ENCODE measurements at places on chromosomes 1 and 21.

DNA sequence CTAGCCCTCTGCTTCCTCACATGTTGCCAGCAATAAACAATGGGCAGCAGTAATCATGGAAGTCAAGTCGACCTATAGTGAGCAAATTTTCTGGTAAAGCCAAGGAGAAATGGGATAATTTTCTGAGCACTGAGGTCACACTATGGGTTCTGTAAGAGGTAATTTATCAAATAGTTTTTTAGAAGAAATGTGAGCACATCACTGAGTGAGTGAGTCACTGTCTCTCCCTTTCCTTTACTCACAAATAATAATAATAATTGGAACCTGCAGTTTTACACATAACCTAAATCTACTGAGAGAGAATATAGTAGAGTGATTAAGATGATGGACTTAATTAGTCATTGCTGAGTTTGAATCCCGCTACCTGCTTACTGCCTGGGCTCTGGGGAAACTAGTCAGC, 23.6 kb downstream of the SLC35F3 start:
- no peak for DNase-seq

DNA sequence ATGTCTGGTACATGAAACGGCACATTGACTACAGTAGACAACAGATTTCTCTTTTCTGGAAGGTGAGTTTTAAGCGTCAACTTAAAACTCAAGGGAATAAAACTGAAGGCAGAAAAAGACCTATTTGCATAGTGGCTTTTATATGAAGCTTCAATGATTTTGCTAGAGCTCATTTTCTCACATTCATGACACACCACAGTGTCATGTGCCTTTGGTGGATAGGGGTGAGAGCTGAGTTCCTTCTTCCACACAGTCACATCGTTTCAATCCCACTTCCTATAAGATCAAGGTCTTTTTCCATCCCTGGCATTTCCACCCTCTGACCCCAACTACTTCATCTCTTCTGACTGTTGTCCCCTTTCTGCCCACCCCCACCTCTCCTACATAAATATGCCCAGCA, 31.0 kb downstream of the IL12RB2 start:
- DNase-seq = no peak

GRCh38 chr1:51535006-51535592, 16.0 kb upstream of the EPS15 start:
- DNase-seq = no peak

DNA sequence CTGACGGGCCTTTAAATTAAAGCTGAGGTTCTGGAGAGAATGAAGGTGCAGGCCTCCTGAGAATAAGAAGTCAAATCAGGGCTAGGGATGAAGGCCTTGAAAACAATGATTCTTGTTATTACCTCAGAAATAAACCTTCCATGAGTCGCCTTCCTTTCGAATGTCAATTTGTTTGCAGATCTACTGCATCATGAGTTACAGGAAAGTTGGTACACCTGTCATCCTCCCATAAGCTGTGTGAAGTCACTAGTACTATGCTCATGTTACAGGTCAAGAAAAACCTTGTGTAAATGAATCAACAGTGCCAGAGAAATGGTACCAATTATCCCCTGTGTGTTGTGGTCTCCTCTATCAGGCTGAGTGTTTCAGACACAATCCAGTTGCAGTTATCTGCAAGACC, 281.2 kb upstream of the PLXNA2 start:
- DNase-seq = no peak

DNA sequence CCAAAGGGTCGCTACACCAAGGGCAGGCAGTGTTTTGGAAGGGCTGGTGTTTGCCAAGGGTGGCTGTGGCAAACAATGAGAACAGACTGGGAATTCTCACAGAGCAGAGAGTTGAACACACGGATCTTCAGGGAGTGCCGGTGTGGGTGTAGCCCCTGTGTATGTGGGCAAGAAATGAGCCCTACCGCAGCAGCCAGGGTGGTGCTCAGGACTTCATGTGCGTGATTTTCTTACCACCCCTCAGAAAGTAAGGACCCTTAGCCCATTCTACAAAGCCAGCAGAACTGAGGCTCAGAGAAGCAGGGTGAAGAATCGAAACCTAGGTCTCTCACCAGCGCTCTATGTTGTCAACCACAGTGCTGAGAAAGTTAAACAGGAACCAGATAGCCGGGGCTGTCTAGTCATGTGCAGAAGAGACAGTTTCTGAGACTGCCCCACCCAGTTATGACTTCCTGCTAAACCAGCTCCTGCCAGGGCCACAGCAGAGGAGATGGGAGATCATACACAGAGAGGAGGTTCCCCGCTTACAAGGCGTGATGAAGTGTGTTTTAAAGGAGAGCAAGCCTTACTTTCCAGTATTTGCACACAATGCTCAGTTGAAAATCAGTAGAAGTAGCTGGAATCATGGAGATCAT, 21.9 kb upstream of the MORC3 start:
- DNase-seq = peak; percentile 46

DNA sequence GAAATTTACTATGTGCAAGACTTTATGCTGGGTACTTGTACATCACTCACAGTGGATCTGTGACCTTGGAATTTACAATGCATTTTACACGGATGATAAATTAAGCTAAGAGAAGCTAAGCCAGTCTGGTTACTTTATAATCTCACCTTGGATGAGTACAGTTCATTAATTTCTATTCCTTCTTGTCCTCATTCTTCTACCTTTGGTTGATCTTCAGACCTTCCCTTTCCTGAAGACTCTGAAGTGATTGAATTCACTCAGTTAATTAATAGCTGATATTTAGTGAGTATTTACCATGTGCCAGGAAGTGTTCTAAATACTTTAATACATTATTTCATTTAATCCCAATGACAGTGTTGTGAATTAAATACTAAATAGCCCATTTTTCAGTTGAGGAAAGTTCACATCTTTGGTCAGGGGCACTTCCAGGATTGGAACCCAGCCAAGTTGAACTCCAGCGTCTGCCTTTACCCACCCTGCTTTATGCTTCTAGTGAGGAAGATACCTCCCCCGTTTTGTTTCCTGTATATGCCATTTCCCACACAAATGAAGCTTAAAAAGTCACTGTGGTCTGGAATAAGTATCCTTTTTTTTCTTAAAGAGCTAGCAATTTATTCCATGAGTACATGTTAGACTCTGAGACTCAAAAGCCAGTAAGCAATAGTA, 146.6 kb downstream of the TLR5 start:
- no peak for DNase-seq

GRCh38 chr1:5831600-5832335, 160.5 kb downstream of the NPHP4 start:
- peak; percentile 82 for DNase-seq

GRCh38 chr1:28815533-28816185, 3.7 kb downstream of the OPRD1 start:
- DNase-seq = no peak

- no peak for DNase-seq
Measured at GRCh38 chr1:1869469-1869868, 21.4 kb downstream of the GNB1 start.

- DNase-seq = no peak
Measured at GRCh38 chr1:157114183-157115121, 14.8 kb upstream of the ETV3L start.

GRCh38 chr21:36079010-36079649, 9.3 kb downstream of the CBR1 start:
- no peak for DNase-seq

- no peak for DNase-seq
Measured at GRCh38 chr1:236930503-236930902, 73.7 kb downstream of the MT1HL1 start.

- DNase-seq = no peak
Measured at GRCh38 chr21:31234936-31235335, 109.1 kb downstream of the TIAM1 start.

GRCh38 chr21:36834192-36834591, 132.3 kb downstream of the HLCS start:
- no peak for DNase-seq

DNA sequence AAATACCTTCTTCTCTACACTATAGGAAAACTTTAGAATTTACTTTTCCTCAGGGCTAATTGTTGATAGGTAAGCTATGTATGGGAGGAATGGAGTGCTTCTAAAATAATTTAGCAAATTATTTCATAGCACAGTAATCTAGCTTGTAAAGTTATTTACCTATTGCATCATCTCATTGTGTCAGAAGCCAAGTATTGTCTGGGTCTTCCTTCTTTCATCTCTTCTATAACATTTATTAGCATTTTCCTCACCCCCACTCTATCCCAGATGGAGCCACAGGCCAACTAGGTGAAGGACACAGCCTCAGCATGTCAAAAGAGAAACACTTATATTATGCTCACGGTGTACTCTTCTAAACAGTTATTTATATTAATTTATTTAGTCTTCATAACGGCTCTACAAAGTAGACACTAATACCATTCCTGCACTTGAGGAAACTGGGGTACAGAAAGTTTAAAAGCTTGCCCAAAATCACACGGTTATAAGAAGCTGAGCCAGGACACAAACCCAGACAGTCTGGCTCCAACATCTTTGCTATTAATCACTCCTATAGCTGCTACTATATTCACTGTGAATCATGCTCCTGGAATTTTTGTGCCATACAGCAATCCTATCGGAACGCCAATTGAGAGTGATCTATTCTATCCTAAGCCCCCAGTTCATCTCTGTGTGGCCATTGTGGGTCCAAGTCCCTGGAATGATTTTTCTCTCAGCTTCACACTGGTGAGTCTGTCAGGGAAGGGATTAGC, 43.1 kb downstream of the OR10J5 start:
- no peak for DNase-seq

GRCh38 chr1:94734963-94735901, 84.9 kb upstream of the SLC44A3 start:
- DNase-seq = no peak

- no peak for DNase-seq
Measured at GRCh38 chr1:229993060-229993459, 74.0 kb upstream of the GALNT2 start.

DNA sequence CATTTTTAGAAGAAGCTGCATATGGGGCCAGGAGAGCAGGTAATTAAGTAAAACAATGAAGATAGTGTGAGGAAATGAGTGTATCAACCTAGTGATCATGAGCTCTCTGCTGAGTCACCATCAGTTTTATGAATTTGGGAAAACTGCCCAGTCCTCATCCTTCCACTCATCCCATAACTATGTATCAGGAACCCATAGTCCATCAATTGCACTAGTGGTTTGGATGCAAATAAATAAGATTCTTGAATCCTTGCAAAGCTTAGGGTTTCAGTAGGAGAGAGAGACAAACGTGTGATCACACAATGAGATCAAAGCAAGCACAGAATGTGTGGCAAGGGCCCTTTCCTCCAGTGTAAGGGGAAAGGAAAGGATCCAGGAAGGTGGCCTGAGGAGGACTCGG, 145.6 kb downstream of the ZZZ3 start:
- DNase-seq = no peak

DNA sequence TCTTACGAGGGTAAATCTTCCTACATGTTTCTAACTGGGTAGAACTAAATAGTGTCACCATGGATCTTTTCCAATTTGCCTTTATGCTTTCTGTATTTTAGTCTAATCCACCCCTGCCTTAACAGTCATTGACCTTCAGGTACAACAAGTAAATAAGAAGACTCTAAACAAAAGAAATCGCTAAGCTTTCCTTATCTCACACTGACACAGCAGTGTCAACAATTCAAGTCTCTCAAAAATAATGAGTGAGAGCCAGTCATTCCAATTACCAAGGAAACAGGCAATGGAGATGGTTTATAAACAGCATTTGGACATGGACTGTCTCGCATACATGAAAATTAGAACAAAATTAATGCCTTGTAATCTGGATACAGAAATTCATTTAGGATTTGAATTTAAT, 365.8 kb downstream of the VAV3 start:
- DNase-seq = no peak

DNA sequence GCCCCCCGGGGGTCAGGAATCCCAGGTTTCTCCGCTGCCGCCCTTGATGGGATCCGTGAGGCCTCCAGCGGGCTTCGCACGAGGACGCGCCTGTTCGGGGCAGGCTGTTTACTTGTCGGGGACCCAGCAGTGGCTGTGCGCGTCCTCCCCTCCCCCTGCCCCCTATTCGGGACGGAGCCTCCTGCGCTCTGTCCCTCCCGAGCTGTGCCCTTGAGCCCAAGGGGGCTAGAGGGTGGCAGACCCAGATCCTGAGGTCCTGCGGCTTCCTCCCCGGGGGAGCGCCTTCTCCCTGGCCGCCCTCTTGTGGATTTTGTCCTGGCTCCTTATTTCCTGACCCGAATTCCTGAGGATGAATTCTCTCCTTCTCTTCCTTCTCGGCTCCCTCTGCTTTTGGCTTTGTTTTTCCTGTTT, 38.4 kb downstream of the PIK3CD start:
- peak; percentile 39 for DNase-seq

- no peak for DNase-seq
Measured at GRCh38 chr1:188023206-188023605, 1194.5 kb downstream of the PLA2G4A start.

DNA sequence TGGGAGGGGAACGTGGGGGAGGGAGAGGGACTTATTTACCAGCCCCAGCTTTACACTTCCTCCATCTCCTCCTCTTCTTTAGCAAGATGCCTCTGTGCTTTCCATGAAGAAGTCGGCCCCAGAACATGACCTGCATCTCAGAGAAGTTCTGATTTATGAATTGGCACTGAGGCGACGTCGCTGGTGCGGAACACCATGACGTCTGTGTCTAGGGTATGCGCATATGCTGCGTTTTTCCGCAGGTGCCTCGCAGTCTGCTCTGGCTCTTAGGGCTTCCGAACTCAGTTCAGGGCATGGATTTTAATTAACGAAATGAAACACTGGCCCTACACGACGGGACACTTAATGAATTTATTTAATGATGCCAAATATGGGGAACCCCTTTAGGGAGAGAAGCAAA, 510.3 kb downstream of the SMYD3 start:
- no peak for DNase-seq

GRCh38 chr1:110291241-110292030, 47.7 kb upstream of the RBM15 start:
- no peak for DNase-seq

- no peak for DNase-seq
Measured at GRCh38 chr1:187577610-187578009, 748.9 kb downstream of the PLA2G4A start.

- DNase-seq = no peak
Measured at GRCh38 chr21:34675871-34676270, 7.1 kb downstream of the CLIC6 start.

GRCh38 chr1:73784026-73784425, 413.9 kb downstream of the LRRIQ3 start:
- no peak for DNase-seq

GRCh38 chr1:76257823-76258222, 183.3 kb downstream of the ST6GALNAC3 start:
- no peak for DNase-seq

All from pancreas (tissue), 10 donors.